ENCODE measurements at places on chromosomes 1 and 21.

- peak; percentile 39 for DNase-seq
Observed at GRCh38 chr1:218344814-218345672, at the start of gene TGFB2. TSS of gene TGFB2 (plus strand) at chr1:218345336. CDS start at chr1:218346702, 1,366 bp downstream.

GRCh38 chr1:201637282-201638079, 98.6 kb downstream of the NAV1 start:
- DNase-seq, result no peak

GRCh38 chr1:28782011-28782410, 30.0 kb upstream of the OPRD1 start:
- no peak for DNase-seq

DNA sequence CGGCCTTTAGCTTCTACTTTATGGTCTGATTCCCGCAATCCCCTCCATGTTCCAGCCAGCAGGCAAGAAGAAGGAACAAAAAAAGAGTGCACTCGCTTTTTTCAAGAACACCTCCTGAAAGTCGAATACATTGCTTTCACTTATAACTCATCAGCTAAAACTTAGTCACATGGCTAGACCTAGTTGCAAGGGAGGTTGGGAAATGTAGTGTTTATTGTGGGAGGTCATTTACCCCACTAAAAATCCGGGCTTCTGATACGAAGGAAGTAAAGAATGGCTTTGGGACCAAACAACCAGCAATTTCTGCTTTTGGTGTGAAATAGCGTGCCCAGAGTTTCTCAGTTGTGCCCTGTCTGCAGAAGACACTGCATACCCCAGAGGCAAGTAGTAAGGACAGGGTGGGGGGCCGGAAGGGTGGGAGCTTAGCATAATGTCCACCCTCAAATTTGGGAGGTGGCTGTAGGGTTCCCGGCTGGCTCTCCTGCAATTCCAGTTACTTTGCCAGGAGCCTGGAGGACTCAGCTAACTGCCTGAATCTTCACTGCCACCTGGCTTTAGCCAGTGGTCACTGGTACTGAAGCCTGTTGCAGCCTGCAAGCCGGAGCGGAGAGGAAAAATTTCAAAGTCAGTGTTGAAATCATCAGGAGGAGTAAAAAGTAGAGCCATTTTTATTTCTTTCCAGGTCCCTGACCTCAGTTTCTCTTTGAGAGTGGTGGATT, 57.7 kb upstream of the F3 start:
- peak; percentile 5 for DNase-seq

DNA sequence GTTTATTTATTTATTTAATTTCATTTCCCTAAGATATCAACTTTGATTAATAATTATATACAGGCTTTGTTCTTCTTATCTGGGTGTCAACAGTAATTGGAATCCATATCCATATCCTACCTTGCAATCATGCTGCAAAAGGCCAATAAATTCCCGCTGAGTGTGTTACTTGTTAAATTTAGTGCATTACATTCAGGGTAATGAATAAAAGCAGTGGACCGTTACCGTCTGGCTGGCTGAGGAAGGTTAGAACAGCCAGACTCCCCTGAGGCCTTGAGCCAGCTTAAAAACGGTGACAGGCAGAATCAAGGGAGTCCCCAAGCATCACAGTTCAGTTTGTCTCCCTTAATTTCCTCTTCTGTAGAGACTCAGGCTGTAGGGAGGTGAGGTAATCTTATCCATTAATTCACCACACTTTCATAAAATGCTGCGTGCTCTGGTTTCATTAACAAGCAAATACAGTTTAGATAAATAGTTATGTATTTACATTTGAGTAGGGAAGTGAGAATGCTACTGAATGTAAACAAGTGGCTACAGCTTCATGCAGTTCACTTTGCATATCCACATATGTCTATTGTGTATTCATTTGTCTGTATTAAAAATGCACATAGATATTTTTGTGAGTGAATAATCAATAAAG, 888.2 kb upstream of the CXADR start:
- DNase-seq, result no peak

DNA sequence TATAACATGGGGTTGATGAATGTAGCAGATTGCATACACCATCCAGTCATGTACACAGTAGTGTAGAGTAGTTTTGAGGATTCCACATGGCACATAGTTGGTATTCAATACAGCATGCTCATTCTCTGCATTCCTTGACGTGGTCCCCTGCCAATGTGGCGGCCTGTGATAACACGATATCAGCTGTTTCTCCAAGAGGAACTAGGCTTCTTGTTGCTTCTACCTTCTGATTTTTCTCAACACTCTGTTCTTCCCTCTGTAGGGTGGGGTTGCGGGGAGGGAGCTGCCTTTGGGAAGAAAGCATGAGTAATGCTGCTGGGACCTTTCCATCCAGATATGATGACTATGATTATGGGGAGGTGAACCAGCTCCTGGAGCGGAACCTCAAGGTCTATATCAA, 19.4 kb downstream of the SESN2 start:
- DNase-seq, result no peak

GRCh38 chr21:41453761-41454160, 27.7 kb downstream of the MX1 start:
- no peak for DNase-seq

DNA sequence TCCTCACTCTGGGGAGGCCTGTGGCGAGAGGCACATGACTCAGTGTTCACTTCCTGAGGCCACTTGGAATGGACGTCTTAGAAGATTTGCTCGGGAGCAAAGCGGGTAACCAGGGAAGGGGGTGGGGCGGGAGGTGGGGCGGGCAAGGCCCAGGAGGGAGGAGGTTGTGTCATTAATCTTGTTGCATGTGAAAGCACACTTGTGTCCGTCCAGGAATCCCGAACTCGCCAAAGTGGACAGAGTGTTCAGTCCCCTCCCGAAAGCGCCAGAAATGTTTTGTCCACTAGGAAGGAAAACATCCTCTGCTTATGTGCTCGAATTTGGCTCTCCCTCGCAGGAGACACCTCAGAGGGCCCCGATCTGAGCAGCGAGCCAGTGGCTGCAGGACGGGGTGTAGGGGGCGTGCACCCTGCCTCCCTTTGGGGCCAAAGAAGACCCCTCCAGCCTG, 84.2 kb downstream of the SPSB1 start:
- DNase-seq, result no peak

DNA sequence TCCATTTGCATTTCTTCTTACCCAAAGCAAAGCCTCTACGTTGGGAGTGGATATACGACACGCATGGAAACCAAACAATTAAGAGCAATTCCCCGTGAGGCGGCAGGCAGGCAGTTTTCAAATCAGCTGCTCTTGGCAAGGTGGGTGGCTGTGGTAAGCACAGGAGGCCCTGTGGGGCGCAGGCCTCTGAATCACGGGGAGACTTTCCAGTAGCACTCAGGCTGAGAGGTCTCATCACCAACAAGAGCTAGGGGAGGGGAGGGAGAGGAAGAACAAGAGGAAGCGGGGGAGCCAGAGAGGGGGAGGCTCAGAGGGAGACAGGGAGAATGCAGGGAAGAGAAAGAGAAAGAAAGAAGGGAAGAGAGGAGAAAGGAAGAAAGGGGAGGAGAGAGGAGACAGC, 56.4 kb downstream of the MT1HL1 start:
- no peak for DNase-seq

Data from hippocampal formation (tissue), 2 donors.